Eye (tissue), 1 donor: ENCODE measurements at places on chromosomes 6 and 20.
A peak's percentile ranks its signal among the peaks of the same experiment; 100 is the strongest.

DNA sequence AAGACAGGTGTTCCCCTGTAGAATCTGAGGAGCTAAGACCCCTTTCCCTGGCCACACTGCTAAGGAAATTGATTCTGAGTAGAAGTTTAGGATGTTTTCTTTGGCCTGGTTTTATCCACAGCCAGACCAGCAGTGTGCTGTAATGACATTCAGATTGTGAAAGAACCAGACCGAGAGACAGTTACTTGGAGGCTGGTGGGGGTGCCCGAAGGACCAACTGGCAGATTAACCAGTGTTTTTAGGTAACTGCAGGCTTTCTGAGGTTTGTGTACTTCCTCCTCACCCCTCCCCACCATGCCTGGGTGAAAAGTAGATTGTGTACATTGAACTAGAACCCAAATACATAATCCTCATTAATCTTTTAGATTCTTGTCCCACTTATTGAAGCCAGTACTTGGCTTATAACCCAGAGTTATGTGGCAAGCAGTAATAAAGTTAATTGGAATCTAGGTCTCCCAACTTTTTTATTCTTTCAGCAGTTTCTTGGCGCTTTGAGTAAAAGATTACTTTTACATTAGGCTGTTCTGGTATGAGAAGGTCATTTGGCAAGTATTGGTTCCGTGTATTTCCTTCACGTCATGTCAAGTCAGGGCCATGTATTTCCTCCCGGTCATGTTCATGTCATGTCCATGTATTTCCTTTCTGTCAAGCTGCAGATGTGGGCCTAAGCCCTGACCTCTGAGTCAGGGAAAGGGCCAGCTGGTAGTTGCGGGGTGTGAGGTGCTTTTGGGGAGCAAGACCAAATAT is 93.7 kb downstream of the TCP11 start:
- peak; percentile 76 for DNase-seq

DNA sequence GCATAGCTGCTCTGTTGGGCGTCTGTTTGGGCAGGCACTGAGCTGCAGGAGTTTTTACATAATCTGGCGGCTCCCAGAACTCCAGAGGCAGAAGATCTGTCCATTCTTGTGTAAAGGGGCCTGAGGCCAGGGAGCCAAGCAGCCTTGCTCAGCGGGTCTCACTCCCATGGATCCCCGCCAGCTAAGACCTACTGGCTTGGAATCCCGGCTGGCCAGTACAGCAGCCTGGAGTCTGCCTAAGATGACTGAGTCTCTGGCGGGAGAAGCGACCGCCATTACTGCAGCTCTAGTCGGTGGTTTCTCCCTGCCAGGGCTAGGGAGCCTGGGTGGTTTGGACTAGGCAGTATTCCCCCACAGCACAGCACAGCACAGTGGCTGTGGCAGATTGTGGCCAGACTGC is 268.4 kb upstream of the SYNCRIP start:
- no peak for DNase-seq

DNA sequence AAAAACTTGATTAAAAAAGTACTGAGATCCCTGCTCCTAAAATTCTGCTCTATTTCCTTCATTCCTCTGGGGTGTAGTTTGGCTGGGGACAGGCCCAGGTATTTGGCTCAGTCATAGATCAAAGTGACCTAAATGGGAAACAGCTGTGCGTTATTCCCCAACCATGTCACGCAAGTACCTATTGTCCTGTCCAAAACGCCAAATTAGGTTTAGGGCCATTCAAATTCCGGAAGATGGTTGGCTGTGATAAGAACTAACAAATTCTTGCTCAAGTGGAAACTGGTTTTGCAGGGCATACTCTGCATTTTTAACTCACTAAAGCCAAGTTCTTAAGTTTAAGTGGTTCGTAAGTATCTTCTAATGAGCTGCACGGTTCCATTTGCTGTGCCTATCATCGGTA is 147.6 kb upstream of the TMEM170B start:
- no peak for DNase-seq

DNA sequence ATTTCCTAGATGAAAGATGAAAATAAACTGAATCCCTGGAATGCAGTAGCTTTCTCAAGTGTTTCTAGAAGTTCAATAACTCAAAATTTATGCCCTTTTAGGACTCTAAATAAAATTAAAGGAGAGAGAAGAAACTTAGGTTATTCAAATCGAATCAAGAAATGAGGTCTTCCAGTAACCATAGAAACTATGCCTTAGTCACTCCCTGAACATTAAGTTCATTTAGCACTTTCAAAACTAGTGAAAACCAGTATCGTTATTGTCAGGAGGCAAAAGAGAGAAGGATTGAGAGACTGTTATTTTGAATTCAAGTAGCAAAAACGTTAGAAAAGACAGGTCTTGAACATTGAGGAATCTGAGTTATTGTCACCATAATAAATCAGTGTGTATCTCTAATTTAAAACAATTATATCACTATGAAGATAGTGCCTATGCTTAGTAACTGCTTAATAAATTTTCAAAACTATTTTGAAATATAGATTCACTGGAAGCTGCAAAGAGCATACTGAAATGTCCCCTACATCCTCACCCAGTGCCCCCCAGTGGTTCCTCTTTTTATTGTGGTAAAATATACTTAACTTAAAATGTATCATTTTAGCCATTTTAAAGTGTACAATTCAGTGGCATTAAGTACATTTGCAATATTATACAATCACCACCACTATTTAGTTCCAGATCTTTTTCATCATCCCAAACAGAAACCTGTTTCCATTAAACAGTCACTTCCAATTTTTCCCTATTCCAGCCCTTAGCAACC is 4.6 kb downstream of the RPP21 start:
- DNase-seq = no peak

GRCh38 chr6:94535798-94536197 is 1041.5 kb upstream of the MANEA start:
- DNase-seq = no peak

DNA sequence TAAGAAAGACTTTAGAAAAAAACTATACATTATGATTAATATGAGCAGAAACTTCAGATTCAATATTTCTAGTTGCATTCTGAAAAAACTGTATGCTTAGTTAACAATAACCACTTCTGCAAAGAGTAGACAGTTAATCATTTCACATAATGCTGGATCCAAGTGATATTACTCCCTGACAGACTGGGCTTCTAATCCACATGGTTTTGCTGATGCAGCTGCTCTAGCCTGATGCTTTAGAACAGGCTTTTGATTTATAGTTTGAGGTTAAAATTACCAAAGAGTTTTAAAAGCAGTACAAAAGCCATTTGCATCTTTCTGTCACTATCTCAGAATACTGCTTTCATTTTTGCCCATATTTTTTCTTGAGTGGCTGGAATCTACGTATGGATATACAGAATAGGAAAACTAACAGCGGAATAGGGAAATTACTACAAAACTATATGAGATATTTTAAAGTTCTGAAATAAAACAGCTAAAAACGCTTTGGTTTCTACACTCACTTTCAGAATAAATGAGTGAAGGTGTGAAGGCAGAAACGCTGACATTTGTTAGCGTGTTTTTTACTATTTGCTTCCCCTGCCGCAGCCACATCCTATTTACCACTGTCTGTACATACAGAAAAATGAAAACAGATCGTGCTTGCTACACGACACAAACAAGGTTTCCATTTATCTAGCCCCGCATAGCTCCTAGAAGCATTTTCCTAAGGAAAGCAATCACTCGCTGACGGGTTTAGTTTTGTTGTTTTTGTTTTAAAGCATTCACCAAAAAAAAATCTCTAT is 61.7 kb downstream of the METTL24 start:
- no peak for DNase-seq

- peak; percentile 57 for DNase-seq
These were observed 127.8 kb downstream of the SIM1 start for GRCh38 chr6:100336876-100337275.

- no peak for DNase-seq
These were observed 12.8 kb downstream of the KIAA0408 start for GRCh38 chr6:127446356-127446755.

GRCh38 chr6:121223930-121224329 is 110.3 kb downstream of the TBC1D32 start:
- DNase-seq = peak; percentile 27

GRCh38 chr20:4838526-4838925 is 116.8 kb downstream of the PRND start:
- DNase-seq = no peak

DNA sequence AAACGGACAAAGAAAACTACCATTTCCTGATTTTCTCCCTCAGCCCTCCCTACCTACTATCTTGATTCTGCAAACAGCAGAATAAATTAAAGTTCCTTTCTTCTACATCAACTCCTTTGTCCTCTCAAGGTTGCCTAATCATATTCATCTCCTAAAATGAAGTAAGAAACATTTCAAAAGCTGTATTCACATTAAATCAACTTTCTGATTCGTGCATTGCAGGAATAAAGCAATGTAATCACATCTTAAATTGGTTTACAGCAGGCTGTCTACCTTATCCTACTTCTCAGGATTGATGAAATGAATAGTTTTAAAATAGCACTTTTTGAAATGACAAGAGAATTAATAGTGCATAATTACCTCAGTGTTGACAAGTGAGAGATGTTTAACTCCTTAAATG is 25.1 kb downstream of the PRKN start:
- DNase-seq = peak; percentile 69

DNA sequence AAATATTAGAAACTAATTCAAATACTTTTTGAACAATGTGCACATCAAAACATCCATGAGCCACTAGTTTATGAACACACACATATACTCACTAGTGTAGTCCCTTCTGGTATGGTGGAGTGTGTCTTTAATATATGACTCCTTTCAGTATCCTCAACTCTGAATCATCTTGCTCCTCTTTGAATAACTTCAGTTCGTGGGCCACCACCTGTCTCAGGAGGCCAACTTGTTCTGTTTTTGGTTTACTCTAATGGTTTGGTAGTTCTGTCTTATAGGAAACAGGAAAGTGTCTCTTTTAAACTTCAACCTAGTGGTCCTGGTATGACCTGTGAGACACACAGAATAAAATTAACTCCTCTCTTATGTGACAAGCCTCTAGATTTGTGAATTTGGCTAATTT is 55.6 kb downstream of the ZNF292 start:
- no peak for DNase-seq

DNA sequence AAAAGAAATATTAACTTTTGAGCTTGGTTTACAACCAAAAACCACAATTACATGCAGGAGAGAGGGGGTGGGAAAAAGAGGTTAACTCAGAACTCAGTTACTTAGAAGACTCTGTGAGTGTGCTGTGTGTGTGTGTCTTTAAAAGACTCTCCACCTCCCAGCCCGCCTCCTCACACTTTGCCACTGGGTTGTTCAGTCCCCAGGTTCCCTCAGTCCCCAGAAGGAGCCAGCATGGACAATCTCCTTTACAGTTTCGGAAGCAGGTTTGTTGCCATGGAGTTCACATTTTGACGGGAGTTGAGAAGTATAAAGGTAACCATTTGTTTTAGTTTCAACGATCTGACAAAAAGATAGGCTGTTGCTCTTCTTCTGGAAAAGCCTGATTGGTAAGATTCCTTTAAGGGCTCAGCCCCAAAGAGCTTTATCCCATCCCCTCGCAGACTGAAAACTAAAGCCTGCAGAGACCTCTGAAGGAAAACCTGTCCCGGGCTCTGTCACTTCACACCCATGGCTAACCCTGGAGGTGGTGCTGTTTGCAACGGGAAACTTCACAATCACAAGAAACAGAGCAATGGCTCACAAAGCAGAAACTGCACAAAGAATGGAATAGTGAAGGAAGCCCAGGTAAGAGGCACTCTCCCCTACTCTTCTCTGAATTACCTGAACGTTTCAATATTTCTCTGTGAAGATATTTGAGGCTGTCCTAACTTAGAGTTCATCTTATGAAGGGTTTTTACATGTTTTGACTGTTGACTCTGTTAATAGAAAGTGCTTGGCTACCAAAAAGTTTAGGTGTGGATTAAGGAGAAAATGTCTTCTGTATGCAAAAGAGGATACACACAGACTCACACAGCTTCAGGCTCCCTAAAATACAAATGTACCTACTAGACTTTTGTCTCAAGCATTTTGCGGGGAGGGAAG is at the start of gene SPTLC3:
TSS of gene SPTLC3 (plus strand) at position 212 of the 921 bp plus-strand sequence. CDS start at position 508, 296 bp downstream.
- DNase-seq = peak; percentile 42

GRCh38 chr6:17452096-17452495 is 58.7 kb downstream of the CAP2 start:
- no peak for DNase-seq

- peak; percentile 94 for DNase-seq
These were observed 5.4 kb upstream of the TUBB2A start for GRCh38 chr6:3162565-3163247.

GRCh38 chr6:114039841-114040240 is 68.9 kb upstream of the HDAC2 start:
- no peak for DNase-seq

DNA sequence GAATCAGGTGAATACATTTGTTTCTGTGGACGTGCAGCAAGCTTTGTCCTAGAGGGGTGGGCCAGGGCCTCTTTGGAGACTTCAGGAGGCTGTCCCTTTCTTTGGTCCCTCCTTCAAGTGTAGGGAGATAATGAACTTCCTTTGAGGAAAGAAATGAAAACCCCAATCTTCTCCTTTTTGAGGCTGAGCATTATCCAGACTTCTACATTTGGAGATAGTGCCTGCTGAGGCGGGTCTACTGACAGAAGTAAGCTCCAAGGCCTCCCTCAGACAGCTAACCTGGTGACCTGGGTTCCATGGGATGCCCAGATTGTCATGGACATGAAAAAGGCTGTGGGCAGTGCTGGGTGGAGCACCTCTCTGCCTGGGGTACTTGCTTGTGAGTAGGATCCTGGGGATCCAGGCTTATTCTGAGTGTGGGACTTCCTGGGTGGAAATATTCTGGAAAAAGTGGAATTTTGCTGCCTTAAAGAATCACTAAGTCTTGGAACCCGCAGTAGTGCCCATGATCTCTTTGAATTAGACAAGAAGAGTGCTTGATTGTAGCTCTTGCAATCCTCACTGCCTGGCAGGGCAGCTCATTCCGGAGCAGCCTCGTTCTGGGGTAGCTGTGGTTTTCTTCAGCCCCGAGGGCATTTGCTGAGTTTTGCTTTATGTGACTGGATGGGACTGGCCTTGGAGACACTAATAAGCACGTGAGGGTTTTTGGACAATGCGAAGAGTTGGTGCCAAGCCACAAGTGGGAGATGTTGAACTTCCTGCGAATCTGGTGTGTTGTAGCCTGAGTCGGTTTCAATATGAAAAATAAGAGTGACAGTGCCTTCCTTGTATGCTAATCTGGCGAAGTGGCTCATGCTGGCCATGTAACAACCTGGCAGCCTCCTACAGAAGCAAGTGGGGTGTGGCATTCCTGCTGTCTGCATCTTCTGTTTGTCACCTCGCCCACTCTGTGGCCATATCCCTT is 28.1 kb downstream of the SNRNP48 start:
- no peak for DNase-seq

DNA sequence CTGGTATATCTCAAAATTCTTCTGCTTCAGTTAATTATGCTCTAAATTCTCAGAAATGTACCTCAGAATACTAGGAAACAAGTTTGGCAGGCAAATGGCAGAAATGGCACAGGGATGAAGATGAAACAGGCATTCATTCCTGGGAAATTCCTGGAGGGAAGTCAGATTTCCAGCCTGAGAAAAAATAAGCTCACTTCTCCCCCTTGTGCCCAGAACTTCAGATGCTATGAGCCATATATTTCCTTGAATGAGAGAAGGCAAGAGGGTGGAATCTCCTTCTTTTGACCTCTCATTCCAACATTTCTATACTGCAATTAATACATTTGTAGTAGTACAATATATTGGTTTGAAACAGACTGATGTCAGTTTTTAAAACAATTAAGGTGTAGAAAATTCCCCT is 22.8 kb downstream of the RGS17 start:
- DNase-seq = peak; percentile 13

GRCh38 chr6:18022398-18023231 is 35.2 kb upstream of the KIF13A start:
- peak; percentile 82 for DNase-seq
